NB4 (cell line): ENCODE measurements at places on chromosomes 6 and 20.

DNA sequence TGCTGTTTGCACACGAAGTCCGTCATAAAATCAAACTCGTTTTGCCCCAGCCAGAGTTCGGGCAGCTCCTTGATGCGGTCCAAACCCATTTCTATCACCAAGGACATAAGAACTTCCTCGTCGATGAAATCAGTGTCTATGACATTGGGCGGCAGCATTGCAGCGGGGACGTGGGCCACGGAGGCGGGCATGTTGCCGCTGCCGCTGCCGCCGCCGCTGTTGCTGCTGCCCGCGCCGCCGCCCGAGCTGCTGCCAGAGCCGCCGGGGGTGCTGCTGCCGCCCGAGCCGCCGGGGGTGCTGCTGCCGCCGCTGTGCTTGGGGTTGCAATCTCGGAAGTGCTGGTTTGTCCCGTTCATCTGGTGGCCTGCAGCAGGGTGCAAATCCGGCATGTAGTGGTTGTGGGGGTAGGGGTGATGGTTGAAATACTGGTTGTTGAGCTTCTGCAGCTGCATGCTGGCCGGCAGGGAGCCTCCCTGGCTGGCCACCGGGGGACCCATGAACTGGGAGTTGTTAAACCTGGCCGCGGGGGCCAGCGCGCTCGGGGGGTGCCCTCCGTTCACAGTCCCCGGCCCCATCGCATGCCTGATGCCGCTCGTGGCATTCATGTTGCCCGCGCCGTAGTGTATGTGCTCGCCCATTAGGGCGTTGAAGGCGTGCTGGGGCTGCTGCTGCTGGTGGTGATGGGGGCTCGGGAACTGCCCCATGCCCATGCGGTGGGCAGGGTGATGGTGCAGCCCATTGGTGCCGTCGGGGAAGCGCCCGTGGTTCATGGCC is 1.1 kb downstream of the CITED2 start:
- DNase-seq = peak; percentile 81

DNA sequence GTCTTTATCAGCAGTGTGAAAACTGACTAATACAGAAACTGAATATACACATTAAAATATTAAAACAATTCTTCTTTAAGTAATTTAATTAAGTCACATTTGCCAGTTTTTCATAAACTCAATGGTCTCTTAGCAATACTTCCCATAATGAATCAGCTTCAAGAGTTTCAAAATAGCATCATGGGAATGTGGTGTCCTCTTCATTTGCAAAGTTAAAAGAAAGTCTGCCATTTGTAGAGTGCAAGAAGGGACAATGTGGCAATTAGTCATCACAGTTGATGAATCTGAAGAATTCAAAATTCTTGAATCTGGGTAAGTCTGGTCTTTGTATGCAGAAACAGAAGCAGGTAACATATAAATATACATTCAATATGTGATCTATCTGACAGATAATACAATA is 38.7 kb downstream of the SYNE1 start:
- DNase-seq = no peak

GRCh38 chr6:46927066-46927465 is 5.3 kb upstream of the ADGRF5 start:
- DNase-seq = no peak

DNA sequence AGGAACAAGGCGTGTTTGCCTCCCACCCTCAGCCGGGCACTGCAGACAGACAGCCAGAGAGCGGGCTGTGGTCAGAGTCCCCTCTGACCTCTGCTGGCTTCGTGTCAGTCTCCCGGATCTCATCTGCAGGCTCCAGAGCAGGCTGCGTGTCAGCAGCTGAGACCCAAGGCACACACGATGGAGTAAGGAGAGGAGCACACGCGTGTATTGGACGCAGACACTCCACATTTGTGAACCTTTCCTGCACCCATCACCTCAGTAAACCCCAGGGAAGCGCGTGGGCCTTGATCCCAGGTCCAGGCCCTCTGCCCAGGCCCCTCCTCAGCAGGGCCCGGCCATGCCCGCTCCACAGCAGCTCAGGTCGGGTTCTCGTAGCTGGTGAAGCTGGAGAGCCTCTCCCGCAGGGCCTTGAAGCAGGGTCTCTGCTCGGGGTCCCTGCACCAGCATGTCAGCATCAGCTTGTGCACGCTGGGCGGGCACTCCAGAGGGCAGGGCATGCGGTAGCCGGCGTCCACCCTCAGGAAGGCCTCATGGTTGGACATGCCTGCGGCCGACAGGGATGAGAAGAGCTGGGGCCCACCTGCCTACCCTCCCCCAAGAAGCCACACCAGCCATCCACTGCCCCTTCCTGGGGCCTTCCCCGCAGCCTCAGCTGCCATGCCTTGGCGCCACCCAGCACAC is 7.9 kb downstream of the PTK6 start:
- DNase-seq = no peak

- DNase-seq = no peak
Measured at GRCh38 chr6:159117563-159117962, 51.6 kb upstream of the FNDC1 start.

DNA sequence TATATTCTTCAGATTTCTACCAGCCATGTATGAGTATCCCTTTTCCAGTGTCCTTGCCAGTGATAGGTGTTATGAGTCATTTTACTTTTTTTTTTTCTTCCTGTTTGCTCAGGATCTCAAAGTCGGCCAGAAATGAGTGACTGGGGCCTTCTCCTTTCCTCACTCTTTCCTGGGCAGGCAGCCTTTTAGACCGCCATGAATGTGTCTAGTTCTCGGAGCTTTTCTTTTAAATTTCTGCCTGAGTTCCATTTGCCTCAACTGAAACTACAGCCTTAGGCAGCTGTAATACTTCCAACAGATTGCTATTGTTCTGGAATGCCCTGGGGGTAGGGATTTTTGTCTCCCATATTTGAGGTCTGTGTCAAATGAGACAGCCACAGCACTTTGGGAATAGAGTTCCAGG is 83.7 kb downstream of the STXBP5 start:
- no peak for DNase-seq
